ENCODE measurements at places on chromosomes 2 and 18.

DNA sequence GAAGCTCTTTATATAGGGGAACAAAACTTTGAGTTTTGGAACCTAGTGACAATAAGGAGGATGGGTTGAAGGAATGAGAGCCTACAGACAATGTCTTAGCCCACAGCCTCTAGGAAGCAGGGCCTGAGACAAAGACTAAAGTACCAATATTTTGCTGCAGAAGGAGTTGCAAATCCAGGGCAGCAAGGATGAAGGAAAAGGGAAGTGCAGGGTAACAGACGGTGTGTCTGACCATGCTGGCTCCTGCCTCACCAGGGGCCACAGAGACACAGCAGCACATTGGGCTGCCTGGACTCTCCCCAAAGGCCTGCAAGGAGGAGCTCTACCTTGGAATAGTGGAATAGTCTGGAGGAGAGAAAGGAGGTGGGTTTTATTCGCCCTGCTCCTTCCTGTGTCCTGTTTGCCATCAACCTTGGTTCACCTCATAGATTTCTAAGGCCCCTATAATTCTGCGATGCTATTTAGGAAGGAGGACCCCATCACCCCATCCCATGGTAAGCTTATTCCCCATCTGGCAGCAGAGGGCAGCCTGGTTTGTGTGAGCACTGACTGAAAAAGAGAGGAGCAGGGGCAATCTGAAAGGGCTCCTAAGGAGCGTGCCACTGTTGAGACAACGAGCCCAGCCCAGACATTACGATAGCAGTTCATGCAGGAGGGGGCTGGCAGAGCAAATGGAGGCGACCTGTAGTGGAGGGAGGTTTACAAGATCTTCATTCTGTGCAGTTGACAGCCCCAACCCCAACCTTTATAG is 143.4 kb downstream of the MGAT5 start:
- DNase-seq, result no peak

GRCh38 chr2:187962538-187962937 is 329.1 kb upstream of the GULP1 start:
- DNase-seq, result no peak

- no peak for DNase-seq
Measured at GRCh38 chr2:144140891-144141290, 379.0 kb downstream of the ZEB2 start.

- no peak for DNase-seq
Measured at GRCh38 chr2:20184067-20184938, 40.6 kb downstream of the SDC1 start.

DNA sequence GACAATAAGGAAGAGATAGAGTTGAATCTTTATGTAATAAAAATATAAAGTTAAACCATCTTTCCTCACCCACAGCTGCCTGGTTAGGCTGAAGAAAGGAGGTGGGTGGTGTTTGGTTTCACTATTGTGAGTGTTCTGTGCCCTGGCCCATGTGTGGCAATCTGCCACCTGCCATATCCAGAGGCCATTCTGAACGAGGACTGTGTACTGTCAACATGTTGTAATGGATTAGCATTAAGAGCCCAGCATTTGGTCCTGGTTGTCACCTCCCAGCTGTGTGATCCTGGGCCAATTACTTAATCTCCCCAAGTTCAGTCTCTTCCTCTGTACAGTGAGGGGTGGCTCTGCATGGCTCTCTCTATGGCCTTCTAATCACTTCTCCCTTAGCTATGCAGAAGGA is 118.2 kb upstream of the SEC11C start:
- no peak for DNase-seq

DNA sequence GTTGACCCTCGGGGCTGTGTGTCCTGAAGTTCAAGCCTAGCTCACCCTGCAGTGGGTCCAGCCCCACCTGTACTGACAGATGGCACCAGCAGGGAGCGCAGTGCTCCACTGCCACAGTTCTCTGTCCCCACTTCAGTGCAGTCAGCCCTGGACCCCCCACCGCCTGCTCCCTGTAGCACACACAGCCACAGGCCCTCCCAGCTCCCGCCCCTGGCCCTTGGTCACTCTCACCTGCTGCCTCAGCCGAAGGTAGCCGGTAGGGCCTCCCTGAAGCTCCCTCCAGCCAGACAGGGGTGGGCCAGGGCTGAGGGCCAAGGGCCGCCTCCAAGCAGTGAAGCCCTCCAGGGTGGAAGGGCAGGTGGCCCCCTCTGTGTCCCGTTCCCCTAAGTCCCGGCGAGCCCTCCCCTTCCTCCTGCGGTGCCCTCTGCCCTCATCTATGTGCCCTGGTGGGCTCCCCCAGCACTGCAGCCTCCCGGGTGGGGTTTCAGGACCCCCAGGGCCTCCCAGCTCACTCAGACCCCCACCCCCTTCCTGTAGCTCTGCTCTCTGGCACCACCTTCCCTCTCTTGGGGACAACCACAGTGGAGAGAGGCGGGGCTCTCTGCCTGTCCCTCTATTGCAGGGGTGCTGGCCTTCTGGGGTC is 10.8 kb upstream of the ALPP start:
- no peak for DNase-seq

DNA sequence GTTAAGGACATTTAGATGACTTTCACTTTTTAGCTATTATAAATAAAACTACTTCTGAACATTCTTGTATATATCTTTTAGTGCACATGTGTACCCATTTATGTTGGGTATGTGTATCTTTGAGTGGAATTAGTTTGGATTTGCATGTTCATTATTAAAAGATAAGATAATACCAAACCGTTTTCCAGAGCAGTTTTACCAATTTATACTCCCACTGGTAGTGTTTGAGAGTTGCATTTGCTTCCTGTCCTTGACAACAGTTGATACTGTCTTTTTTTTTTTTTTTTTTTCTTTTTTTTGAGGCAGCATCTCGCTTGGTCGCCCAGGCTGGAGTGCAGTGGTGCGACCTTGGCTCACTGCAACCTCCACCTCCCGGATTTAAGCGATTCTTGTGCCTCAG is 23.3 kb downstream of the SLC30A6 start:
- no peak for DNase-seq

- DNase-seq, result no peak
Measured at GRCh38 chr2:218021536-218022071, 18.8 kb upstream of the TNS1 start.

DNA sequence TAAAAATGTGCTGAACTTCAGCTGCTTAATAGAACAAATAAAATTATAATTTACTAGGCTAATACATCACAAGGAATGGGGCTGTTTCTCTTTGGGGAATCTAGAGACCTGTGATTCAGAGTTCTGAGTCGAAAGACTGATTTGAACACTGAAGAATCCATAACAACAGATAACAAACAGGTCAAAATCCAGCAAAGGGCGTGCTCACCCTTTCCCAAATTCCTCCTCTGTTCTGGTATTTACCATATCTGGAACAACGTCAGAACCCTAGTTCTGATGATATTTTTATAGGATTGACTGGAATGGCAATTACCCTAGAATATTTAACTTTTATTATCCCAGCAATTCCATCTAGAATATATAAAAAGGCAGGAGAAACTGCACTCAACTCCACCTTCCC is 66.0 kb upstream of the ITGA6 start:
- no peak for DNase-seq

DNA sequence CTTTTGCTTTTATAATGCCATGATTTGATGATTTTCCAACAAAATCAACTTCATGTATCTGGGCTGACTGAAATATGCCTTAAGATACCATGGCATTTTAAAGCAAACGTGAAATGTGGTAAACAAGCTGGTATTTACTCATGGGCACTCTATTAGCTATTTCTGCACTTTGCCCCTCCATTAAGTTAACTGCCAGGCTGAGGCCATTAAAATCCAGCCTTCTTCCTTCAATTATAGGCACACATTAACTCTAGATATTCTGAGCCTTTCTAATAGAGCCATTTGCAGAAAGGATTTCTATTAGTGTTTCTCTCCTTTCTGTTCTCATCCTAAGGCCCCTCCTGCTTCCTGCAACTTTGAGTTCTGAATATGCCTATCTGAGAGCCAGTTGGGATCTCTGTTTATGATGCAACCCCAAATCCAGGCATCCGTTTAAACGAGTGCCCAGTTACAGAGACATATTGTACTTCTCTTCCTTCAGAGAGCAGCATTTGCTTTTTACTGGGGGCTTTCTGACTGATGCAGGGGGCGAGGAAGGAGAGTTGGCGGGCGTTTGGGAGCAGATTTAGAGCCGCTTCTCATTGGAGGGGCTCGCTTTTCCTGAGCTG is 1.6 kb upstream of the KCNJ3 start:
- no peak for DNase-seq
